ENCODE measurements at places on chromosomes 16 and 17.

DNA sequence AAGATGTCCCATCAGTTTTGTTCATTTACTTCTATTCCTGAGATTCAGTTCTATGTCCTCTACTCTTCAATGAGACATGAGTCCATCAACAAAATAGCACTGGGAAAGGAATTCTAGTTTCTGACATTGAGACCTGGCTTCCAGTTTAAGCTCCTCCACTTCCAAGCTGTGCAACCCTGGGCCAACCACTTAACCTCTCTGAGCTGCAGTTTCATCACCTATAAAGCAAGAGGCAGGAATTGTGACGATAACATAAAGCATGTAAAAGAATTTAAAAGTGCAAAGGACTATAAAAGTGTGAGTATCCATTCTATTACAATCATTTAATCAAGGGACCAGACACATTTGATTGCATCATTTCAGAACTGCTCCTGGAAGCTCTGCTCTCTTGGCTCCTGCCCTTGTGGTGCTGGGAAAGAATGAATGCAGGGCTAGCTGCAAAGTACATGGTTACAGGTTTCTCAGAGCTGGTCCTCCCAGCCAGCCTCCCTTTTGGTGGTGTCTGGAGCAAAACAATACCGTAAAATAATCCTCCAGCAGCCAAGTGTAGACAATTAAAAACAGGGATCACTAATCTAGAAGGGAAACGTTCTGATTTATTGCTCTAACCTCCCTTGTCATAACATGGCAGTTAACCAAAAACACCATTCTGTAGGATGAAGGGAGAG is 113.9 kb downstream of the VPS53 start:
- no peak for DNase-seq

DNA sequence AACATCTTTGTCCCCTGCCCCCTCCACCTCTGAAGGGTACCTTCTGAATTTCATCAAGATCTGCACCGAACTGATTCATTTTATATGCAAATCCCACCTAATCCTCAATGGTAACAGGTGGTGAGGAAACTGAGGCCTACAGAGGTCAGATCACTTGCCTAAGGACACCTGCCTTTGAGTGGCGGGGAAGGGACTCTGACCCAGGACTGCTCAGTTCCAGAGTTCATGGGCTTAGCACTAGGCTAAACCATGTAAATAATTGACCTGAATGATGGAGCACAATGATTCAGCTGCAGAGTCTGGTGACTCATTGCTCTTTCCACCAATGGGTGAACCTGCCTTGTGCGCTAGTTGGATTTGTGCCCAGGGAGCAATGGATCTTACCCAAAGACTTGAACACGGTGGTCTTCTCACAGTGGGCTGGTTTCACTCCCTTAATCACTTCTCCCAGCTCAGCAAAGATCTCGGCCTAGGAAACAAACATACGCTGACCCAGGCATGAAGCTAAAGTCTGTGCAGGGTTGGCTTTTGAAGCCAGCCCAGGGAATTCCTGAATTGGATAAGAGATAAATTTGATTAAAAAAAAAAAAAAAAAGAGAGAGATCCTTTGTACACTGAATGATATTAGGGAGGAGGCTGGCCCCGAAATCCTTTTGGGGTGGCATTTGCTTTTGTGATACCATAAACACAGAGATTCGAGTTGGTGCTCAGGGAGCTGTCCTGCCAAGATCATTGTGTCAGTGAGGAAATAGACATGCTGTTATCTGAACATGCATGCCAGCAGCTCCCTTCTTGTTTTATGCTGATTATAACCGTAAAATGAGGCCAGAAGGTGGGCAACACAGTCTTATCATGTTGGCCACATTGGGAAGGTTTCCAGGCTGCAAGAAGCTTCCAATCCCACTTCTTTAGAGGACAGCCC is 17.0 kb downstream of the CRYM start:
- no peak for DNase-seq

DNA sequence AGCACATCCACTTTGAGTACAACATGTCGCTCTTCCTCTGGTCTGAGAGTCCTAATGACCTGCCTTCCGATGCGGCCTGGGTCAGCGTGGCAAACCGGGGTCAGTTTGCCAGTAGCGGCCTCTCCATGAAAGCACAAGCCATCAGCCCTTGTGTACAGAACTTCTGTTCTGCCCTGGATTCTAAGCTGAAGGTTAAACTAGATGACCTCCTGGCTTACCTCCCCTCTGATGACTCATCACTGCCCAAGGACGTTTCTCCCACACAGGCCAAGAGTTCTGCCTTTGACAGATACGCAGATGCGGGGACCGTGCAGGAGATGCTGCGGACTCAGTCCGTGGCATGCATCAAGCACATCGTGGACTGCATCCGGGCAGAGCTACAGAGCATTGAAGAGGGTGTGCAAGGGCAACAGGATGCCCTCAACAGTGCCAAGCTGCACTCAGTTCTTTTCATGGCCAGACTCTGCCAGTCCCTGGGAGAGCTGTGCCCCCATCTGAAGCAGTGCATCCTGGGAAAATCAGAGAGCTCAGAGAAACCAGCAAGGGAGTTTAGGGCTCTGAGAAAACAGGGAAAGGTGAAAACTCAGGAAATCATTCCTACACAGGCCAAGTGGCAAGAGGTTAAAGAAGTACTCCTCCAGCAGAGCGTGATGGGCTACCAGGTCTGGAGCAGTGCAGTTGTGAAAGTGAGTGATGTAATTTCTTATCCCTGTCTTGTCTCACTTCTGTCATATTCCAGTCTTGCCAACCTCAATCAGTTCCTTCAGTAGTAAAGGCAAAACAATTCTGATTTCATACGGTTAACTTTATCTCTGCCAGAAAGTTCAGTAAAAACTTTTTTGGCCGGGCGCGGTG is 8.6 kb downstream of the COG1 start:
- no peak for DNase-seq

GRCh38 chr16:75053791-75054555 is 55.1 kb downstream of the ZNRF1 start:
- DNase-seq: no peak

GRCh38 chr17:61729690-61730268 is 133.5 kb downstream of the BRIP1 start:
- no peak for DNase-seq

GRCh38 chr16:70681382-70682238 is 4.2 kb downstream of the MTSS2 start:
- DNase-seq: no peak

Data from activated T-cell treated with anti-CD3 and anti-CD28 coated beads, Interleukin-2, amount 50 U/mL, for 1 hour (primary cell).